ENCODE measurements at places on chromosomes 7 and 10. TPM values are rescaled to one million over a fixed set of nuclear protein-coding genes. Genes with fewer than 3 reads are reported as not detected.

Gene PLXNA4
- 45.4 TPM for total RNA-seq

Gene CLCN1
- not detected for total RNA-seq

Gene CYP3A4
- total RNA-seq, result not detected

Gene NPSR1
- not detected for total RNA-seq

Gene PTF1A
- not detected for total RNA-seq

Gene NUTM2E
- 0.13 TPM for total RNA-seq

Gene KIF11
- 87.0 TPM for total RNA-seq

Gene TAS2R4
- total RNA-seq, result 1.0 TPM

Gene RADIL
- total RNA-seq, result 0.82 TPM

Gene MACROH2A2
- 6.2 TPM for total RNA-seq

Gene KDM7A
- total RNA-seq, result 4.1 TPM

Gene TRIM74
- 1.4 TPM for total RNA-seq

Gene LIPF
- total RNA-seq, result not detected

Gene HACD1
- 0.40 TPM for total RNA-seq

Gene ADGRA1
- not detected for total RNA-seq

Gene SLC26A5
- total RNA-seq, result not detected

Gene FGL2
- total RNA-seq, result 1.6 TPM

Gene ANKRD1
- not detected for total RNA-seq

All from activated CD8-positive, alpha-beta T cell treated with anti-CD3 and anti-CD28 coated beads, Interleukin-2, amount 10 ng/mL, durations not matched to agents 7 days and 5 days (primary cell).